ENCODE measurements at places on chromosomes 6 and 20.
A peak's percentile ranks its signal among the peaks of the same experiment; 100 is the strongest.

GRCh38 chr6:11364971-11365397 lies 132.5 kb upstream of the NEDD9 start:
- peak; percentile 50 for DNase-seq

- no peak for DNase-seq
Observed at GRCh38 chr20:3101737-3102574, 17.4 kb upstream of the AVP start.

GRCh38 chr6:30944051-30944450 lies 3.3 kb downstream of the MUCL3 start:
- no peak for DNase-seq

- no peak for DNase-seq
Observed at GRCh38 chr6:135474362-135474761, 23.2 kb downstream of the AHI1 start.

DNA sequence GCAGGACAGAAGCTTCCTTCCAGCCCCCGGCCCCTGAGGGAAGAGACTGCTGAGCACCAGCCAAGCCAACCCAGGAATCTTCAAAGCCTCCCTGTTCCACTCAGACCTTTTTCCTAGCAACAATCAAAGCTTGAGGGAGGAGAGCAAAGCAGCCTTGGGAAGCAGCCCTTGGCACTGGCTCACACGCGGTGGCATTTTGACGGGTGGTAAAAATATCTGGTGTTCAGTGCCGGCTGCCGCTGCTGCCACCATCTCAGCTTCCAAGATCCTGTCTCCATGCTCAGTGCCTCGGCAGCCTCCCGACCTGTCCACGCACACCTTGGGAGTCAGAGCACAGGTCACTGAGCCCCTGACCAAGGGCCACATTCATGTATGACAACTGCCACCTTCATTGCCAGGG lies 170.1 kb downstream of the LRFN2 start:
- no peak for DNase-seq

DNA sequence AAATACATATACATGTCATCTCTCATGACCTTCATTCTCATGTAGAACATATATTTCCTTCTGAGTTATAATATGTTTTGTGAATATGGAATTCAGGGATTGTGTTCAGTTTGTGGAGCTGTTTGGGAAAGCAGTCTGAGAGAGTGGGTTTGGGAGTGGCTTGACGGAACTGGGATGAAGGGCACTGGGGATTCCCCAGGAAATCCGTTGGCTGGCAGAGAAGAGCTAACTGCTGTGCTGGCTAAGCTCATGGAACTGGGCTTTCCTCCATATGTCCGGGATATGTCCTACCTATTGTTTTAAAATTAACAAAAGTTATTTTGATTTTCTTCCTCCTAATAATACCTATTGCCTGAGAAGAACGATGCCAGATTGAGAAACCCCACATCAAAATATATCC lies 359.5 kb upstream of the FLRT3 start:
- no peak for DNase-seq

DNA sequence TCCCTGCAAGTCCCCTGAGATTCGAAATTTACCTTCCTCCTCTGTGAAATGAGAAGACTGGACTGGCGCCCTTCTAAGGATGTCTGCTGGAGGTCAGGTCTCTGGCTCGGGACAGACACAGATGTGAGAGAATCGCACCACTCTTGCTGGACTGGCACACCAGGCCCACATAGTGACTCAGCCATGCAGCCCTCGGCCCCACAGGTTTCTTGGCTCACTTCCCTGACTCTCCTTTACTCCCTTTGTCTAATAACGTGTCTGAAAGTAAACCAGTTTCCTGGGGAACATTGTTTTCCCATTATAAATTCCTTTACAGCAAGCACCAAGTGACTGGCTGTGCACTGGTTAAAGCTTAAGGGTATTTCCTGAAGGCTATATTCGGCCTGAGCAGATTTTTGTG lies 106.7 kb upstream of the PLEKHG1 start:
- DNase-seq, result peak; percentile 11

DNA sequence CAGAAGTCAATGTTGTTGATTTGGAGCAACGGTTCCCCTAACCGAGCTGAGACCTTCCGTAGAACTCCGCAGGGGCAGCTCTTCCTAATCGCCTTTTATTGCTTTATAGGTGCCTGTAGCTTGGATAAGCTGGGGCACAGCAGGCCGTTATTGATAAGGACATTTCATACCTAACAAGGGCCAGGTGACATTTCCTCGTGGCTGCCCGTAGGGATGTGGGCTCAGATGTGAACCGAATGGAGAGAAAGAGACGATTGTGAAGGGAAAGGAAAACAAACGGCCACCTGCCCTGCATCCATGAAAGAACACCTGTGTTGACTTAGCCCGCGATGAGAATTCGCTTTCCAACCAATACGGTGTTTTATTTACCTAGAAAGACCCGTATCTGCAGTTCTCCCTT lies 53.3 kb upstream of the DACT2 start:
- no peak for DNase-seq

DNA sequence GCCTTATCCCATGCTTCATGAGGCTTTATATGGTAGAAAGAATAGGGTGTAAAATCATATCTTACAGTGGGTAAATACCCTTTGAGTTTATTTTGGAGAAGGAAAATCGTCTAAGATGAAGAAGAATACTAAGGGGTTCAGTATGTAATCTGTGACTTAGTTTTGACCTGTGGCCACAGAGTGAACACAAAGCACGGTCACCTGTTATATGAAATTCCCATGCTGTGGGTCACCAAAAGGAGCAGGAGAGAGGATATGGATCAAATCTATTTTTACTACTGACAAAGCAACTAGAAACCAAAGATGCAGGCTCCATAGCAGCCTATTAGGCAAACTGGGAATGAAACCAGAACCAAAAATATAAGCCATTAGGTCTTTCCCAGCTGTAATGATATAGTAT lies 3.6 kb upstream of the HAO1 start:
- DNase-seq, result no peak

- DNase-seq, result peak; percentile 32
Observed at GRCh38 chr6:134287859-134288537, 29.9 kb downstream of the SGK1 start.

GRCh38 chr20:21450572-21450971 lies 53.2 kb upstream of the NKX2-4 start:
- DNase-seq, result no peak

DNA sequence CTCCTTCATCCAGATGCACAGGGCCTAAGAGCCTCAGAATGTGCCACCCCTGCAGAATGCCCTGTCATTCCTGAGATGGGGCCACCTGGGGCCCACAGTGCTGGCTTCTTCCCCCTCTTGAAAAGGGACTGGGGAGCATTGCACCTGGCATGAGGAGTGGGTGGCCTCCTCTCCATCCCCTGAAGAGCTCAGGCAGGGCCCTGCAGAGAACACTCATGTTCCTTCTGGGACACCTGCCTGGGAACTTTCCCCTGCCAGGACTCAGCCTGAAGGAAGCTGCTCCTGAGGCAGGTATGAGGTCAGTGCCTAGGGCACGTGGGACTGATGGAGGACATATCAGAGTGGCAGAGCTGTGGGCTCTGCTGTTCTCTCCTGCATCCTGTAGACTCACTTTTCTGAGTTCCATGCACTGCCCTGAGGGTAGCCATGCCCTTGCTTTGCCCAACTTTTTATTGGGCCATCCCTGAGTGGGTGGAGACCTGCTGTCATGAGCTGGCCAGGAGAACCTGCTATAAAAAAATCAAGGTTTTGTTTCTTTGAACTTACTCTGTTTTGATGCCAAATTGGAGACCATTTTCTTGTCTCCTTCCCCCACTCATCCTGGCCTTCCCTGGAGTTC lies 19.5 kb downstream of the CCDC167 start:
- no peak for DNase-seq

- DNase-seq, result no peak
Observed at GRCh38 chr6:142740449-142740848, 204.5 kb downstream of the HIVEP2 start.

GRCh38 chr20:2986466-2986865 lies 57.0 kb upstream of the GNRH2 start:
- no peak for DNase-seq

GRCh38 chr6:53264337-53264736 lies 84.4 kb downstream of the ELOVL5 start:
- DNase-seq, result no peak

DNA sequence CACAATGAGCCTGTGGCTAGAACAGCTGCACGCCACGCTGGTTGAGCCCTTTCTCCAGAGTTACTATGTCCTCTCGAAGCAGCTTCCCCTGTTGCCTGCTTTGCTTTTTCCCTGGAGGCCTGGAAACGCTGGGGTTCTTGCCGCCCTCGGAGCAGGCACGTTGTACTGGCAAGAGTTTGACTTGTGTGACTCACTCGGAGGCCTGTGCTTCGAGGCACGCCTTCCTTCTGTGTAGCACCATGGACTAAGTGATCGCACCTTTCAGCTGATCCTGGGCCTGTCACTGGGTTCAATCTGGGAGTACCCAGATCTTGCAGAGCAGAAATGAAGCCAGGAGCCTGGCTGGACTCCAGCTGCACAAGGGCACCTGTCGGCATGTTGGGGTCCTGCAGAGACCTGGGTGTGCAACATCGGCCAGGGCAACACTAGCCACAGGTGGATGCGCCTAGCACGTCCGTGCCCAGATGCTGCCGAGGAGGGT lies 5.2 kb downstream of the INSM1 start:
- DNase-seq, result no peak

DNA sequence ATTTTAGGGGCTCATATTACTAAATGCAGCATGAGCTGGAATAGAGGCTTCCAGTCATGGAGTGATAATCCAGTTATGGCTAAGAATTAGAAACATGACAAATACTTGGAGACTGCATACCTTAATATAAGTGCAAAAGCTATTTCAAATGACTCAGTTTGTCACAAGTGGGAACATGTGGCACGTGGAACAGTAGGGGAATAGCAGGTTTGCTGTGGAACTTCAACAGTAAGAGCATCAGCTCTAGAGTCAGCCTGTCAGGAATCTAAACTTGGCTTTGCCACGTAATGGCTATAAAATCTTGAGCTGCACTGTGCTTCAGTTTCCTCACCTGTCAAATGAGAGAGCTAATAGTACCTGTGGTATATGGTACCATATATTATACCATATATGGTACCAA lies 62.1 kb downstream of the HTR1B start:
- no peak for DNase-seq

DNA sequence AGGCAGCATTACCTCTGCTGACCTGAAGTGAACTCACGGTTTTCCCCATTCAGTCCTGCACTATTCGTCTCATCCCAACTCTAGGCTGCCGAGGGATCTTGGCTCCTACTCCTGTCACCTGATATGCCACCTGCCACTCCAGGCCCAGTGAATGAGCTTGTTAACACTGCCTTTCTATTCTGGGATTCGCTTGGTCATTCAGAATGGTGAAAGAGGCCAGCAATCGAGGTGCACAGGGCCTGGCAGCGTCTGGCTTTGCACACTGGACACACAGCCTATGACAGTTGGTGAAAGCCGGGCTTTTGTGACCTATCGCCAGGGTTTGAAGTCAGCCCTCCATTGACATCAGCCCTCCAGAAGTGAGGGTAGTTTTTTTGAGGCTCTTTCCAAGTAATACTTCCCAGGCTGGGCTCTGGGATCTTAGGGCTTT lies 59.3 kb upstream of the MYL9 start:
- no peak for DNase-seq

DNA sequence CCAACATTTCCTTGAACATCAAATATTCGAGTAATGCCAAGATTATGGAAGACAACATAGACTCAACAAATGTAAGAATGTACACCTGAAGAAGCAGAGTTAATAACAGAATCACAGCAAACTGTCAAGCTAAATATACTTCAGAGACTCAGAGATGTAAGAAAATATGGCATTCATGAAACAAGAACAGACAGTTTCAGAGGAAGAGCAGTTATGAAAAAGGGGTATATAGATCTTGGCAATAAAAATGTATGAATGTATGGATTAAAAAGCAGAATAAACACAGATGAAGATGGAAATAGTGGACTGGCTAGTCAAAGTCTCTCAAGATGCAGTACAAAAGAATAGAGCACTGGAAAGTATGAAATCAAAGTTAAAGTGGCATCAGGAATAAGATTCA lies 18.4 kb downstream of the RRAGD start:
- no peak for DNase-seq

DNA sequence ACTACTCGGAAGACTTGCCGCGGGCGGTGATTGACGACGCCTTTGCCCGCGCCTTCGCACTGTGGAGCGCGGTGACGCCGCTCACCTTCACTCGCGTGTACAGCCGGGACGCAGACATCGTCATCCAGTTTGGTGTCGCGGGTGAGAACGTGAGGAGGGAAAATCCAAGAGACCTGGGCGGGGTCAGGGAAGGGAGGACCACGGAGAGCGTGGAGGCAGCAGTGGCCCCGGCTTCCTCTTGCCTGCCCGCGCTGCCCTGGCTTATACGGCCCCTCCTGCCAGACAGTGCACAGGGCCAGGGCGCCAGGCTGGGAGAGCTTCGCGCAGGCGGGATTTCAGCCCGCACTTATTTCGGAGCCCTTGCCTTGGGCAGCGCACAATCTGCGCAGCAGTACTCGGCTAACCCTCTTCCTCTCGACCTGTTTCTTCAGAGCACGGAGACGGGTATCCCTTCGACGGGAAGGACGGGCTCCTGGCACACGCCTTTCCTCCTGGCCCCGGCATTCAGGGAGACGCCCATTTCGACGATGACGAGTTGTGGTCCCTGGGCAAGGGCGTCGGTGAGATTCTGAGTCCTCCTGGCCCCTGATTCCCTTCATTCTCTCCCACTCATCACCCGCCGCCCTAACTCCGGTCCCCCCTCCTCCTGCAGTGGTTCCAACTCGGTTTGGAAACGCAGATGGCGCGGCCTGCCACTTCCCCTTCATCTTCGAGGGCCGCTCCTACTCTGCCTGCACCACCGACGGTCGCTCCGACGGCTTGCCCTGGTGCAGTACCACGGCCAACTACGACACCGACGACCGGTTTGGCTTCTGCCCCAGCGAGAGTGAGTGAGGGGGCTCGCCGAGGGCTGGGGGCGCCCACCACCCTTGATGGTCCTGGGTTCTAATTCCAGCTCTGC lies 2.0 kb downstream of the MMP9 start:
- no peak for DNase-seq

- DNase-seq, result no peak
Observed at GRCh38 chr6:125533710-125534397, 215.6 kb upstream of the HEY2 start.

DNA sequence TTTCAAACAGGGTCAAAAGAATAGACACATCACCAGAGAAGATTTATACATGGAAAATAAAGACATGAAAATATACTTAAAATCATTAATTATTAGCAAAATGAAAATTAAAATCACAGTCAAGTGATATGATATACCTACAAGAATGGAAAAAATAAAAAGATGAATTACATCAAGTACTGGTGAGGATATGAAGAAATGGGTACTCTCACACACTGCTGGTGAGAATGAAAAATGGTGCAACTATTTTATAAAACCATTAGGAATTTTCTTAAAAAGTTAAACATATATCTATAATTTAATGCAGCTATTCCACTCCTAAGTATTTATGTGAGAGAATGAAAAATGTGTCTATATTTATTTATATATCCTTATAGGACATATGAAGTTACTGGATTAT lies 136.3 kb upstream of the GRIK2 start:
- no peak for DNase-seq

GRCh38 chr6:136767103-136767502 lies 25.2 kb downstream of the MAP3K5 start:
- DNase-seq, result no peak

- DNase-seq, result no peak
Observed at GRCh38 chr6:55568808-55569439, 10.1 kb downstream of the HMGCLL1 start.

GRCh38 chr20:878511-879307 lies 37.4 kb downstream of the ANGPT4 start:
- DNase-seq, result no peak
